Colonic mucosa (tissue), 4 donors: ENCODE measurements at places on chromosomes 1 and 21. TPM values are rescaled to one million over a fixed set of nuclear protein-coding genes. Genes with fewer than 3 reads are reported as not detected.
A peak's percentile ranks its signal among the peaks of the same experiment; 100 is the strongest.

GRCh38 chr1:177913762-177914540 lies 55.9 kb downstream of the SEC16B start:
- no peak overlapping the region for H3K4me3 ChIP-seq
- no peak overlapping the region for H3K27ac ChIP-seq
- no peaks in the 10 kb centered on the region for H3K4me1 ChIP-seq
- DNase-seq: peak; percentile 46

- no peak overlapping the region for H3K4me3 ChIP-seq
- H3K36me3 ChIP-seq: no peaks in the 10 kb centered on the region
- no peak for DNase-seq
- H3K27ac ChIP-seq: no peak overlapping the region
- H3K4me1 ChIP-seq: no peaks in the 10 kb centered on the region
- no peaks in the 10 kb centered on the region for H3K27me3 ChIP-seq
These were observed 35.9 kb downstream of the CNST start for GRCh38 chr1:246602194-246602593.

DNA sequence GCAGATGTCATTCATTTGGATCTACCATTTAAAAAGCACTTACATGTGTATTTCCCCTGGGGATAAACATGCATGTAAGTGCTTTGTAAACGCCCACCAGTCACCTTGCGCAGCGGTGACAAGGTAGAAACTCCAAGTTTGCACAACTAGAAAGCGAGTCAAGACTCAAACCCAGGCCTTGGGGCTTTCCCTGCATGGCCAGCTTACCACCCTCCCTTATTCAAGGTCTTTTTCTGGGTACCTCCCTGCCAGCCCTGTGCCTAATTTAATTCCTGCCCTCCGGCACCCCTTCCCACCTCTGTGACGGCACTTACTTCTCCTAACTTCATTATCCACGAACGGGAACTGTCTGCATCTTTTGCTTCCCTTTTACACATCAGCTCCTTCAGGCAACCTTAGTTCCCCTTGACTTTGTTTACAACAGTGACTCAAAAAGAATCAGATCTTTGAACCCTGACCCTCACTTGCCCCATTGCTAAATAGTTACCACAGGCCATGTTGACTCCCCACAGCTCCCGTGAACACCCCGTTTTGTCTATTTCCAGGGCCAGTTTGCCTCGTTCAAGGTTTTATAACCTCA lies 138.3 kb upstream of the ETS2 start:
- no peaks in the 10 kb centered on the region for H3K27me3 ChIP-seq
- no peaks in the 10 kb centered on the region for H3K36me3 ChIP-seq
- H3K27ac ChIP-seq: no peak overlapping the region
- DNase-seq: no peak
- no peaks in the 10 kb centered on the region for H3K4me1 ChIP-seq

DNA sequence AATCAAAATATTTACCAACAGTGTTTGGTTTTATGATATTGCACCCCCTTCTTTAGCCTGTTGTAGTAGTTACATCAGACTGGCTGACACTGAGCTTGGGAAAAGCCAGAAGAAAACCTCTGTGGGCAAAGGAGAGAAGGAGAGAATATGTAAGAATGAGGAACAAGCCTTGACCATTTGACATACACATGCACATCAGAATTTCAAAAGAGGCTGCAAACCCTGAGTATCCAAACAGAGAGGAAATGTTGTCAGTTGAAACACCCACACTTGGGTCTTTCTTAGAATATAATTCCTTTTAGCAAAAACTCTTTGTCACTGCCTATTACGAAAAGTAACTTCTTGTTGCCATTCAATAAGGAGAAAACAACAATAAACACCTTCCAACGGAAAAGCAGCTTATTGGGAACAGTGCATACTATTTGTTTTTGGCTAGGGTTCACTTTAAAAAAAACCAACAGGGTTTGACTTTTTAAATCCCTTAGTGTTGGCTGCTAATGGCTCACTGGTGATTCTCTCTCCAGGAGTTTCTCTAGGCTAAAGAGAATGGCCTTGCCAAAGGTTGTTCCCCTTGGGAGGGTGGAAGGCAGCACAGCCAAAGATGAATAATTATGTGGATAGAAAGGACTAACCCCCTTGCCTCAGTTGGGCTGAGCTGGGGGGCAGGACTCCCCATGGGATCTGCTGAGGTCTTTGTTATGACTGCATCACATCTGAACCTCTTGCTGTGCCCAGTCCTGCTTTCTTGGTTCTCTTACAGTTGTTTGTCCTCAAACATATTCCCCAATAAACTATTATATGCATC lies 48.9 kb downstream of the GORAB start:
- no peak for DNase-seq
- H3K27ac ChIP-seq: no peak overlapping the region
- H3K27me3 ChIP-seq: no peaks in the 10 kb centered on the region
- H3K4me3 ChIP-seq: no peak overlapping the region

- DNase-seq: no peak
- peaks cover 5% of the 10 kb centered on the region for H3K4me1 ChIP-seq
- no peak overlapping the region for H3K27ac ChIP-seq
These were observed 75.0 kb upstream of the SELENON start for GRCh38 chr1:25724966-25725365.

DNA sequence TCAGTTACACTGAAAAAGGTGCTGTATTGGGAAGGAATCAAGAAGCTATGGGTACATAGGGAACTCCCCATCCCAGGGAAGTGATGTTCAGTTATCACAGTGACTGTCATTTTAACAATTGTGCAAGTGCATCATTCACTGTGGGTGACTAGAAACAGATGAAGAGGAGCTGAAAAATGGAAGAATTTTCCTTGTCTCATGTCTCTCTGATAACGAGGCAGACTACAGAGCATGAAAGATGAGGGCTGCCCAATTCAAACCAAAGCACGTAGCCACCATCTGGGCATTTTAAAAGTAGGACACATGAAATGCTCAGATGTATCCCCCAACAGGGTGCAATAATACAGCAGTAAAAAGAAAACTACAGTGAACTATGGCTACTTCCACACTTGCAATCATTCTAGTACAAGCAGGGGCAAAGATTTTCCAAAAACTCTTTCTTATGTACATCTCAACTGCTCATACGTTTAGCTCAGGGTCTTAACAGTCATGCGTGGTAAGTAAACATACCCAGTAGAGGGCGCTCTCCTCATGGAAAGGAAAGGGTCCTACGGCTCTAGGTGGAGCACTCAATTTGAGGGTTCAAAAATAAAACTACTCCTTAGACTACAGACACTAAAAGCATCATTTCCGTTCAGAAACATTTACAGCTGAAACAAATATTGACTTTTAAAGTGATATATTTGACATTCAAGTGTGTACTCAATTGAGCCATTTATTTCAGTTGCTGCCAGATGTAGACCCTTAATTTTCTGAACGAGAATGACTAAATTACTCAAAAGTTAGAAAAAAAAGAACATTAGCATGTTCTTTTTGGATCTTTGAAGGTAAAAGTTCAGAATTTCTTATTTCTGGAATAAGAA lies 143.2 kb downstream of the KCTD3 start:
- no peaks in the 10 kb centered on the region for H3K36me3 ChIP-seq
- DNase-seq: peak; percentile 22
- H3K27me3 ChIP-seq: no peaks in the 10 kb centered on the region

DNA sequence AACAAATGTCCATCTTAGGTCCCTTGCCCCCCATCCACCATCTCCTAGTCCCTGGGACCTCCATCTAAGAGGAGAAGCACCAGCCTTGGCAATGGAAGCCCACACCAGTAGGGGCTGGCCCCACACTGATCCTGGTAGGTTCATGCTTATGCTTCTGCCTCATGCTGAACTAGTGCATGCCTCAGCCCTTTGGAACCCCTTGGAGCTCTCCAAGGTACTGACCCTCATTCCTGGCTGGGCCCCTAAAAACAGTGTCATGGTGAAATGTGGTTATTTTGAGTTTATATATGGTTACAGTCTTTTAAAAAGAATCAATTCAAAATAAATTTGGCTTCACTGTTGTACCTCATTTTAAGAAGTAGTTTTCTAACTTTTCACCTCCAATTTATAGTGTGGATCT lies 108.3 kb downstream of the HIVEP3 start:
- no peaks in the 10 kb centered on the region for H3K36me3 ChIP-seq
- no peaks in the 10 kb centered on the region for H3K27me3 ChIP-seq
- peak; percentile 30 for DNase-seq
- no peak overlapping the region for H3K4me3 ChIP-seq
- H3K27ac ChIP-seq: no peak overlapping the region
- no peaks in the 10 kb centered on the region for H3K4me1 ChIP-seq

DNA sequence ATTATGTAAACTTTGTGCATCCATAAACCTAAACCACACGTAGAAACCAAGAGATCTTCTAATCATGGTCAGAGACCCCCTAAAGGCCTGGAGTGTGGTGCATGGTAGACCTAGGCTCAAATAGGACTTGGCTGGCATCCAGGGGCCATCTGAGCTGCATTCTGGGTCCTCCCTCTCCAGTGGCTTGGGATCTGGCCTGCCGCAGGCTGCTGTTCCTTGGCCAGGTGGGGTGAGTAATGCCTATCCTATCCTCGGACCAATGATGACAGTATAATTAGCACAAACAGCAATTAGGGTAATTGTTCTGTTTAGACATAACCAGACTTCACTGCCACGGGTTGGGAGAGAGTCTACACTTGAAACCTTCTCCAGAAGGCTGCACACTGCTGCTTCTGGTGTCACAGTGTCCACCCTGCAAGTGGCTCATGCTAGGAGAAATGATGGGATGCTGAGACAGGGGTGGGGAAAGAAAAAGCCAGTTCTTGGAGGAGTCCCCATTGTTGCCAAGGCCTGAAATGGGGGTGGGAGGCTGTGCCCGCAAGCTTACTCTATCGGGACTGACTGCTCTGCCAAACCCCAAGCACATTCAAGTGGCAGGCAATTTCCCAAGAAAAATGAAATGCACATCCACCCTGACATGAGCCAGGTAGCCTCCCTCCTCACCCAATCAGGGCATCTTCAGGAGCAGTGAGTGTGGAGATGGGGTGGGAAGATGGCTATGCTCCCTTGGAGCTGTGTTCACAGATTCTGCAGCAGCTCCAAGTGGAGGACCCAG lies 12.5 kb upstream of the PKP1 start:
- H3K4me1 ChIP-seq: no peaks in the 10 kb centered on the region
- no peak overlapping the region for H3K4me3 ChIP-seq
- no peak overlapping the region for H3K27ac ChIP-seq
- DNase-seq: no peak
- H3K27me3 ChIP-seq: no peaks in the 10 kb centered on the region

DNA sequence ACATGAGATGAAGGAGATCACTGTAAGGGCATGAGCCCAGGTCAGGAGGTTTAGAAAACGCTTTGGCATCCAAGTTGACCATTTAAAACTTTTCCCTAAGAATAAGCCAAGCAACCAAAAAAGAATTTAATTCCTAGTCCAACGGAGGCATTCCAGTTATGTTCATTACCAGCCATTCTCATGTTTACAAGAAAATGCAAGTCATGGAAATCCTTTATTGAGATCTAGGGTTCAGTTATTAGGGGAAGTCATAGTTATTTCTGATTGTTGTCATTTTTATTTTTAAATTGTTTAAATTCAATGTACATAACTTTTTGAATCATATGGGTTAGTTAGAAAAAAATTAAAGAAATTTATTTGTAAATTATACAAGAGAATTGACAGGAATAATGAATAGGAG lies 24.5 kb downstream of the CFHR5 start:
- no peak overlapping the region for H3K27ac ChIP-seq
- no peaks in the 10 kb centered on the region for H3K4me1 ChIP-seq
- H3K36me3 ChIP-seq: no peaks in the 10 kb centered on the region

DNA sequence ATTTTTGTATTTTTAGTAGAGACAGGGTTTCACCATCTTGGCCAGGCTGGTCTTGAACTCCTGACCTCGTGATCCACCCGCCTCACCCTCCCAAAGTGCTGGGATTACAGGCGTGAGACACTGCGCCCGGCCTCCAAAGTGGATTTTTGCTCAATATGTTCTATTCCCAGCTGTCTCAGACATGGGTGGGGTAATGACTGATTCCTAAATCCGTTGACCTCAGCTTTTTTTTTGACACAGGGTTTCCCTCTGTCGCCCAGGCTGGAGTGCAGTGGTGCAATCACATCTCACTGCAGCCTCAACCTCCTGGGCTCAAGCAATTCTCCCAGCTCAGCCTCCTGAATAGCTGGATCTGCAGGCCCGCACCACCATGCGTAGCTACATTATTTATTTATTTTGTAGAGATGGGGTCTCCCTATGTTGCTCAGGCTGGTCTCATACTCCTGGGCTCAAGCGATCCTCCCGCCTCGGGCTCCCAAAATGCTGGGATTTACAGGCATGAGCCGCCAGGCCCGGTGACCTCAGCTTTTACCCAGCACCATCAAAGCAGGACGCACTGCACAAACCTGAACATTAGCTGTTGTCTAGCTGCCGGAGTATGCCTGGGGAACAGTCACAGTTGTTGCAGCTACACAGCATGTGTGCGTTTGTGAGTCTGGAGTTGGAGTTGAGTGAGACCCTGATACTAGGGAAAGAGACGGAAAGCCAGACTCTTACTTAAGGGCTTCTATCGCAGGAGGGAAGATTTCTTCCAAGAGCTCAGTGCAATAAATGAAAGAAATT lies 43.7 kb upstream of the PSEN2 start:
- DNase-seq: no peak
- H3K27me3 ChIP-seq: no peaks in the 10 kb centered on the region

The E2F2 gene
- total RNA-seq: 32.9 TPM

The CRABP2 gene
- 1.4 TPM for total RNA-seq

The OR2T5 gene
- not detected for total RNA-seq

The IBA57 gene
- total RNA-seq: 16.9 TPM

The ZSCAN20 gene
- 5.4 TPM for total RNA-seq

The GPR25 gene
- 0.19 TPM for total RNA-seq

The RGSL1 gene
- not detected for total RNA-seq
